AG09319 (cell line): ENCODE measurements at places on chromosomes 1 and 21.

DNA sequence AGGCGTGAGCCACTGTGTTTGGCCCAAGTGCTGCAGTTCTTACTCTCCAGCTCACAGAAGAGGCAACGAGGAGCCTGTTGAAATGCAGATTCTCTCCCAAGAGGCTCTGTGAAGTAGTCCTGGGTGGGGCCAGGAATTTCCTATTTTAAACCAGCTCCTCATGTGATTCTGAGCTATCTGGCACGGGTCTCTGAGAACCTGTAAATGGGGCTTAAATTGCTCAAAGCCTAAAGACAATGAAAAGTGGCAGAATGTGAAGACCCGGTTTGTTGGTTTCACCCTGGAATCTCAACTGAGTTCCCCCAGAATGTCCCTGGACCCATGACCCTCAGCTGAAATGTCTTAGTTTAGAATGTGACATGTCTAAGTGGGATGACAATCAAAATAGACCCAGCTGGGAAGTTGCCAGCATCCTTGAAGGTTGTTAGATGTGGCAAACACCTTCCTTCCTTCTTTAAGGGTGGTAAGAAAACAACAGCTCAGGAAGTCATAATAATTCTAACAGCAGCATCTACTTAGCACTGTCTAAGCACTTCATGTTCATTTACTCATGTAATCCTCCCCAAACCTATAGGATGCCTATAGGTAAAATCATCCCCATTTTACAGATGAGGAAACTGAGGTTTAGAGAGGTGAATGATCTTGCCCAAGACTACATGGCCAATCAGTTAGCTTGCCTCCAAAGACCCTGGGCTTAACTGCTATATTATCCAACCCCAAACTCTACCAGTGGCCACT, 20.9 kb upstream of the ATP5PO start:
- no peak for DNase-seq

DNA sequence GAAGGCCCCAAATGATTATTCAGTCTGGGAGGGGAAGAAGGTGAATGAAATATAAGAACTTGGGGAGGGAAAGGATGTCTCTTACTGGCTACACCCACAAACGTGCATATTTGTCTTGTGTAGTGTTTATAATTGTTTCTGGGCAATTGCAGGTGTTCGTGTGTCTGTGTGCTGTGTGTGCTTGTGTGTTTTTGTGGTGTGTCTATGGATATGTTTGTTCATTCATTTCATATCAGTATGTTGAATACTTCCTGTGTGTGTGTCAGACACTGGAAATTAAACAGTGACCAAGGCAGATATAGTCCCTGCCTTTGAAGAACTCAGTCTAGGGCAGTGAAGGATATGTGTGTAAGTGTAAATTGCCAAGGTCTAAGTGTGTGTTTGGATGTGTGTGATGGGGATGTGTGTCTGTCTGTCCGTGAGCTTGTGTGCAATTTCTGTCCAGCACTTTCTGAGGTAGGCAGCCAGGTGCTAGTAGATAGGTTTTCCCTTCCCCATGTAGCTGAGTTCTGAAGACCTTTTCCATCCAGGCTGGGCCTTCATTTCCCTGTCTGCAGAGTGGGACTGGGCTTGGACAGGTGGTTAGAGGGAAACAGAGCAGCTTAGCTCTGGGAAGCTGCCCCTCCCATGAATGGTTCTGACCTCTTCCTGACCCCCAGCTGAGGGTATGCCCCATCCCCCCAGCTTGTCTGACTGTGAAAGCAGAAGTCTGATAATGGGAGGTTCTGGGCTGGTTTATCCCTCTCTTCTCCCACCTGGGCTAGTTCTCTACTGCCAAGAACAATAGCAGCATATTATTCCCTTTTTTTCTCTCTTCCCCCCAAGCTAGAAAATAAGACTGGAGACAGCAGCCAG, 3.8 kb downstream of the AGO1 start:
- no peak for DNase-seq

- no peak for DNase-seq
These were observed 161.0 kb downstream of the PLXNA2 start for GRCh38 chr1:208083016-208083714.

DNA sequence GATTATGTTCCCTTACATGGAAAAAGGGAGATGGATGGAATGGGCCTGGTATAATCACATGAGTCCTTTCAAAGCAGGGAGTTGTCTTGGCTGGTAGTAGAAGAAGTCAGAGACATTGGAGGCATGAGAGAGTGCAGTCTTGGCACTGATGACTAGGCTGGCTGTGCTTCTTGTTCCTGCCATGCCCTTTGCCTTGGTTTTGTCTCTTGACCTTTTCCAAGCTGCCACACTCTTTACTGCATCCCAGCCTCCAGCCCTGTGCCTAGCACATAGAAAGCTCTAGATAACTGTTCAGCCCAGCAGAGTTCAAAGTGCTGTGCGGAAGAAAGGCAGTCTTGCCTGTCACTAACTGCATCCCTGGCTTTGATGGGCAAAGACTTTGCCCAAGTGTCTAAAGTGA, 412.6 kb downstream of the PRDM2 start:
- DNase-seq, result no peak

DNA sequence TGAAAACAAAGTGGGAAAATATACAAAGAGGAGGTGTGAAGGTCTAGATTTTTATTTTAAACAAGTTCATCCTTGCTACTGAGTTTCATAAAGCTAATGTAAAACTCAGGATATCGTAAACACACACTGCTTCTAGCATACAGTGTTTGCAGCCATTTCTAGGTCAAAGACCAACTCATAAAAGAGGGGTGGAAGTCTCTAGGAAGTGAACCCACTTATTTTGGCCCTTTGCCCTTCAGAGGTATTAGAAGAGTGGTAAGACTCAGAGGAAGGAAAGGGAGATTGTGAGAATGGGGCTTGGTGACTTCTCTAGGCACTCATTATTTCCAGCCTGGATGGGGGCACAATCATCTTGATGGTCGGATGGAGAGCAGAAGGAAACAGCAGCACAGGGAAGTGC, 91.2 kb downstream of the TNFSF18 start:
- no peak for DNase-seq

GRCh38 chr1:52186449-52186848, 44.6 kb downstream of the ZFYVE9 start:
- DNase-seq, result no peak

GRCh38 chr1:94271373-94271772, 34.0 kb upstream of the ARHGAP29 start:
- no peak for DNase-seq

DNA sequence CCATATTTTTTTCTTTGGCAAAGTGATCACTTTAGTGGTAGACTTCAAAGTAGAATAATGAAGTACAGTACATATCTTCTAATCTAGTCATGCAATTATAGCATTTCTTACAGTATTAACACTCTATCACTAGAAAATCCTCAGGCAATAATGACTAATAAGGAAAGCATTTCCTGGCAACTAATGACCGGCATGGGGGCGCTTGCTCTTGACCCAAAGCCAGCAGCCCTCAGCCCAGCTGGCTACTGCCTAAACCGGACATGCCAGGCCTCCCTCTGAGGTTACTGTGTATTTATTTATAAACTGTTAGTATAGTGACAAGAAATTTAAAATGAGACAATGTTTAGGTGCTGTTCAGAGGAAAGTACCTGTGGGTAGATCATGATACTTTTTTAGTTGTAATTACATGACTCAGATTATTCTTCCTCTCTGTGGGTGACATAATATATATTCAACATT, 633.8 kb downstream of the PTPRC start:
- peak; percentile 69 for DNase-seq

DNA sequence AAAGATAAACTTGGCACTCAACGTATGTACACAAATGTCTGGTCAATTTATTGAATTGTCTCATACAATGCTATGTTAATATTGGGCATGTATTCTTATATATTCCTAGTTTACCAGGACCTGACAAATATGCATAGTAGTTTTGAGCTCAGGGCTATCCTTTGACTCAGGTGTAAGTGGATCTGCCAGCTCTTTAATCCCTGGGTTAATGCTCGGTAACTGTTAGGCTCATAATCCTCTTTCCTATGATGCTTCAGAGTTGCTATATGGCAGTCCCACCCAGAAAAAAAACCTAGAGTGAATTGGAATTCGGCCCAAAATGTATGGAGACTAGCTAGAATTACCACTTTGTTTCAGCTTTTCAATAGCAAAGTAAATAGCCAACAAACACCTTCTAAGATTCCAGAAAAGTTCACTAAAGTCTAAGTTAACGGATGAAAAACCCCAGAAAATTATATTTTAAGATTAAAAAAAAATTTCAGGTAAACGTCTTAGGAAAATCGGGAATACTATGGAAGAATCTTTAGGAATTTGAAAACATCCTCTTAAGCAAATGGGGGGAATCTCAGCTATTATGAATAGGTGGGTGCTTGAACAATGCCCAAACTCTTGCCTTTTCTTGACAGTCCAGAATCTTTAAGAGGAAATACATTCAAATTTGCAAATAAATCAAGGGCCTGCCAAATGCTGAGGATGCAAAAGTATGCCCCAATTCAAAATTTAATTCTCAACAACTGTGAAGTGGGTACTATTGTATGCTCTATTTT, 10.9 kb downstream of the H3-3A start:
- DNase-seq, result no peak

DNA sequence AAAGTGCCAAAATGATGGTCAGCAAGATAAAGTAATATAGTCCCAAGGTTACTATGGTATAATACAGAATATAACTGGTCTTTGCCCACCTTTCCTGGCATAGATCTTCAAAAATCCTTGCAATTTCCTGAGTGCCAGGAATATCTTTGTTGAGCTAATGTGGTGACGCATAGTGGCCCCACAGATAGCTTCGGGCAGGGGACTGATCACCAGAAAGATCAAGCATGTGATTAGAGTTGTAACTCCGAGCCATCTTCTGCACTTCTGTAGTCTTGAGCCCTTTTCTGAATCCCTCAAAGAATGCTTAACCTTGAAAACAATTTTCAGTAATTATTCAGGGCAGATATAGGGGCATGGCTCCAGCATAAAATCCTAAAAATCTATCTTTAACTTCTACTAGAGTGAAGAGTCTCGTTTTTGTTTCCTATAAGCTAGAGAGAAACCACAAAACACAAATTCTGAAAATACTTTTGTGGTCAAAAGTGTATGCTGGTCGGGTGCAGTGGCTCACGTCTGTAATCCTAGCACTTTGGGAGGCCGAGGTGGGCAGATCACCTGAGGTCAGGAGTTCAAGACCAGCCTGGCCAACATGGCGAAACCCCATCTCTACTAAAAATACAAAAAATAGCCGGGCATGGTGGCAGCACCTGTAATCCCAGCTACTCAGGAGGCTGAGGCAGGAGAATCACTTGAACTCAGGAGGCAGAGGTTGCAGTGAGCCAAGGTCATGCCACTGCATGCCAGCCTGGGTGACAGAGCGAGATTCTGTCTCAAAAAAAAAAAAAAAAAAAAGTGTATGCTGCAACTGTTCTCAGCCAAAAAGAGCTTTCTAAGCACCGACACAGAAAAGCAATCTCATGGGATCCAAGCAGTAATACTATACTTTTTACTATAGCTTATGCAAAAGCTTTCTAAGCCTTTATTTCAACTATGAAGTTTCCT, 62.8 kb downstream of the NVL start:
- no peak for DNase-seq

DNA sequence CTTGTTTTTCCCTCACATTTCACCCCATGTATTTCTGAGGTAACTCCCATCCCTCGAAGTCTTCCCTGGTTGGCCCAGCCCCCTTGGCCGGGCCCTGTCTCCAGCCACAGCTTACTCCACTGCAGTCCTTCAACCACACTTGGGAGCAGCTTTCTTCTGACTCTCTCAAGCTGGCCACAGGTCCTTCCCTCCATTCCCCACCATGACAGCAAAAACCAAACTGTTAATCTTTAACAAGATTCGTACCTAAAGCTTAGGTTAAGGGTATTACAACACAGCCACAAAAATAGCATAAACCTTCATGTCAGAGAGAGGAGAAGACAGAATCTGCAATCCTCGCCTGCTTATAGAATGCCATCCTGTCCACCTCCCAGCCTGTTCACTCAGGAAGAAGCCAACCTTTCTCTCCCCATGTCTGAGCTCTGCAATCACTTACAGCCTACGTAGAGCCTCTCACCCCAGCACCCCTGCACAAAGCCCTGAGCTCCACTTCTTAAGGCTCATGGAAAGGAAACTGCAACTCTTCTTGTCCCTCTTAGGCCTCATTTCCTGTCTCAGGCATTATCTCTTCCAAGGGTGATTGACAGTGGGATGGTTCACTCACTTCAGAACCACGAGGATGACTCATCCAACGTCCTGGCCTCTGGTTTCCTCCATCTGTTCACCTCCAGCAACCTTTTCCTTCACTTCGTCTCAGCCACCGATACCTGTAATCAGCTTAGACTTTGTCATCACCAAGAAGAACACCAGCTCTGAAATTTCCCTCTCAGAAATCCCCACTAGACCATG, 72.8 kb downstream of the CD2 start:
- no peak for DNase-seq

- no peak for DNase-seq
These were observed 50.1 kb downstream of the NENF start for GRCh38 chr1:212482637-212483441.

DNA sequence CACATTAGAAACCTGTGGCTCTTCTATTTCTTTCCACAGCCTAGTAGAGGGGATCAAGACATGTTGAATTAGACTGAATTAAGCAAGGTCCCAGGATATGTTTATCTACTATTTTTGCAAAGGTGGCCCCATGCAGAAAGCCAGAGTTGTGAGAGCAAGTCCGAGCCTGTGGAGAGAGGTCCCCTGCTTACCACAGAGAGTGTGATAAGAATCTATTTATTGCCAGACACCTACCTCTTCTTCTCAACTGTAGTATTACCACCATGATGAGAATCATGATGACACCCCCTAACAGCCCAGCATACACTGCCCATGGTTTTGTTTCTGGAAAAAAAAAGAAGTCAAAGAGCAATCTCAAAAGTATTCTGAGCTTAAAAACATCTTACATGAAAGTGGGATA, 23.0 kb downstream of the SLAMF1 start:
- no peak for DNase-seq

GRCh38 chr1:236844499-236845271, 49.6 kb downstream of the MTR start:
- no peak for DNase-seq

- no peak for DNase-seq
These were observed 484.8 kb downstream of the PTPRC start for GRCh38 chr1:199123615-199124014.

- no peak for DNase-seq
These were observed 250.8 kb upstream of the FGGY start for GRCh38 chr1:59046134-59046533.
